T-cell (primary cell): ENCODE measurements at places on chromosomes 6 and 20. TPM values are rescaled to one million over a fixed set of nuclear protein-coding genes. Genes with fewer than 3 reads are reported as not detected.

- H3K36me3 ChIP-seq: peaks cover 21% of the 10 kb centered on the region
- H3K27me3 ChIP-seq: no peaks in the 10 kb centered on the region
- no peak overlapping the region for H3K27ac ChIP-seq
- H3K4me3 ChIP-seq: no peak overlapping the region
Observed at GRCh38 chr20:52160621-52161204, 30.9 kb downstream of the ZFP64 start.

DNA sequence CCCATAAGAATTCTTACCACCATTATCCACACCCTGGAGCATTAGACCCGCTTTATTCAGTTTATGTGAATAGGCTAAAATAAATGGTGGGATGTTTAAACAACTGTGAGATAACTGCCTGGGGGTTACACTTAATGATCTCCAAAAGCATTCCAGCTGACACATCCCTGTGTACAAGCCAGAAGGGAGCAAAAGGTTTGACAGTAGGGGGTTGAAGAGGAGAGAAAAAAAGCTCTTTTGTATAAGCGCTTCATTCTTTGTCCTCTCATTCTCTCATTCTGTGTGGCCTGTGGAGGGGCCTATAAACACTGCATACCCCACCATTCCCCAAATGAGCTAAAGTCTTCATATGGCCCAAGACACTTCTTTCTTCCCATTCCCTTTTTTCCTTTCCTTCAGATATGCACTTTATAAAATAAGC is 30.8 kb upstream of the COL21A1 start:
- no peaks in the 10 kb centered on the region for H3K27me3 ChIP-seq
- H3K4me3 ChIP-seq: no peak overlapping the region
- H3K27ac ChIP-seq: no peak overlapping the region
- no peaks in the 10 kb centered on the region for H3K4me1 ChIP-seq

DNA sequence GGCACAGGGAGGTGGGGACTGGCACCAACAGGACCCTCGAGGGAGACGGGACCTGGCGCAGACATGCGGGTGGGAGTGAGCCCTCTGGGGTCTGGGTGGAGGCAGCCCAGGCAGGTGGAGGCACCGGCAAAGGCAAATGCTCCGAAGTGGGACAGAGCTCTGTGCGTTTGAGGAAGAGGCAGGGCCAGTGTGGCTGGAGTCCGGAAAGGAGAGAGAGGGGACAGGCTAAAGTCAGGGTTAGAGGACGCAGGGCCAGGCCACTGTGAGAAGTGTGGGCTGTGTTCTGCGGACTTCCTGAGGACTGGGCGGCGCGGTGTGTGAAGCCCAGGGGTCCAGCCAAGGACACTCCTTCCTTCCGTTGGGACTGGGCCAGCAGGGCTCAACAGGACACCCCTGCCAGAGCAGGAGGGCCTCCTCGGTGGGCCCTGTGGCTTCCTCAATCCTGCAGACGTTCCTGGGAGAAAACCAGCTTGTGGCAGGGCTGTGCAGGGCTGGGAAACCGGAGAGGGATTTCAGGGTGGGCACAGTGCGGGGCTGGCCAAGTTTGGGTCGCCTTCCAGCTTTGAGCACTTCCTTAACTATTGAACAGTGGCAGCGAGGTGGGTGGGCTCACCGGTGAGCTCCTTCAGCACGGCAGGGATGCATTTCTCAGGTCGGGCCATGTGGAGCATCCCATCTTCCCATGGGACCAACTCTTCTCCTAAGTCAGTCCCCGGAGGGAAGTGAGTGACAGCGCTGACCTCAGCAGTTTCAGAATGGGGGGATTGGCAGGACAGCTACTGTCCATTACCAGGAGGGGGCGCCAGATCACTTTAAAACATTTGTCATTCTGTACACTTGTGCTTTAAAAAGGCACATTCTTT is 22.5 kb downstream of the MOCS3 start:
- no peak overlapping the region for H3K4me3 ChIP-seq
- H3K4me1 ChIP-seq: peaks cover 4% of the 10 kb centered on the region
- H3K36me3 ChIP-seq: no peaks in the 10 kb centered on the region
- peaks cover 37% of the 10 kb centered on the region for H3K27me3 ChIP-seq

- no peaks in the 10 kb centered on the region for H3K36me3 ChIP-seq
- no peak overlapping the region for H3K4me3 ChIP-seq
- H3K4me1 ChIP-seq: no peaks in the 10 kb centered on the region
- DNase-seq: no peak
- H3K27ac ChIP-seq: no peak overlapping the region
- peaks cover 4% of the 10 kb centered on the region for H3K27me3 ChIP-seq
Observed at GRCh38 chr6:84425971-84426705, 198.7 kb upstream of the CEP162 start.

Gene SLC17A2
- not detected for total RNA-seq

Gene GPX5
- total RNA-seq: not detected

- no peaks in the 10 kb centered on the region for H3K27me3 ChIP-seq
- no peaks in the 10 kb centered on the region for H3K36me3 ChIP-seq
- peak; percentile 53 for DNase-seq
- H3K4me3 ChIP-seq: peak overlapping the region; percentile 5
- peaks cover 8% of the 10 kb centered on the region for H3K4me1 ChIP-seq
Observed at GRCh38 chr6:112163295-112164257, 76.2 kb downstream of the FAM229B start.
